ENCODE measurements at places on chromosomes 11 and 22. TPM values are rescaled to one million over a fixed set of nuclear protein-coding genes. Genes with fewer than 3 reads are reported as not detected.

Gene CRACR2B
- 0.18 TPM for polyA plus RNA-seq

Gene STK33
- 3.0 TPM for polyA plus RNA-seq

Gene SUSD2
- polyA plus RNA-seq, result 2.6 TPM

Gene WNT7B
- polyA plus RNA-seq, result not detected

Gene SCUBE2
- polyA plus RNA-seq, result 2.0 TPM

Gene SVIP
- 4.6 TPM for polyA plus RNA-seq

Gene OR8G5
- polyA plus RNA-seq, result not detected

Gene MISFA
- polyA plus RNA-seq, result 0.77 TPM

Gene TXNRD2
- polyA plus RNA-seq, result 16.0 TPM
